ENCODE measurements at places on chromosomes 1 and 21. TPM values are rescaled to one million over a fixed set of nuclear protein-coding genes. Genes with fewer than 3 reads are reported as not detected.

DNA sequence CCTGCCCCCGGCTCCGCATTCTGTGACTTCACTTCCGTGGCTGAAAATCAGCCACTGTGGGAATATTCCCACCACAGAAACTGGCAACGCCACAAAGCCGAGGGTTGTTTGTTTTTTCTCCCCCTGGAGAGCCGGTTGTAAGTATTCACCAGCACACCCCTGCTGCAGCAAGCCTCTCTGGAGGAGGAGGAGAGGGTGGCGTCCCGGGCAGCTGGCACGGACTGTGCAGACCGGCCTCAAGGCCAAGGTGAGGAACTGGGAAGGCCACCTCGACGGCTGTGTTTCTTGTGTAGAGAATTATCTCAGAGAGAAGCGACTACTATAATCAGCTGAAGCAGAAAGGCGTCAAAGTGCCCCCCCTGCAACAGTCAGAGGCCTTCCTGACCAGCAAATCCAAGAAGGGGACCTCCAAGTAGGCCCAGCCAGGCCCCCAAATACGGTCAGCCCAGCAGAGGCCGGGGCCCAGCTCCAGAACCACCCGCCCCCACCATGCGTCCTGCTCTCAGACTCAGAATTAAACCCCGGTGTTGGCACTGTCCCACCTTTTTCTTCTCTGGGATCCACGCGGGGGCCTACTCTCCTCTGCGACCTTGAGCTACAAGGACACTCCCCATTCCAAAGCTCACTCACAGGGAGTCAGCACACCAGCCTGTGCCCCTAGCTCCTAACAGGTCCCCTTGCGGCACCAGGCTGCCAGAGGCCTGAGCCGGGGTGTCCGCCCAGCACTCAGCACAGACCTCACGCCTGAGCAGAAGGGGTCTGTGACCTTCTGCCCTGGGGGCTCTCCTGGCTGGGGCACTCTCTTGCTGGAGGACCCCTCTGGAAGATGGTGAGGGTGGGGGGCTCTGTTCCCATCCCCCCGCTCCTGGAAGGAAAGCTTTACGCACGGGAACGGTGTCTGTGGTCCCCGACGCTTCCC is 1.2 kb upstream of the SMIM1 start:
- H3K27me3 ChIP-seq = no peaks in the 10 kb centered on the region
- H3K4me1 ChIP-seq = peaks cover 38% of the 10 kb centered on the region
- peak overlapping the region; percentile 54 for H3K4me3 ChIP-seq
- peak overlapping the region; percentile 48 for H3K27ac ChIP-seq

DNA sequence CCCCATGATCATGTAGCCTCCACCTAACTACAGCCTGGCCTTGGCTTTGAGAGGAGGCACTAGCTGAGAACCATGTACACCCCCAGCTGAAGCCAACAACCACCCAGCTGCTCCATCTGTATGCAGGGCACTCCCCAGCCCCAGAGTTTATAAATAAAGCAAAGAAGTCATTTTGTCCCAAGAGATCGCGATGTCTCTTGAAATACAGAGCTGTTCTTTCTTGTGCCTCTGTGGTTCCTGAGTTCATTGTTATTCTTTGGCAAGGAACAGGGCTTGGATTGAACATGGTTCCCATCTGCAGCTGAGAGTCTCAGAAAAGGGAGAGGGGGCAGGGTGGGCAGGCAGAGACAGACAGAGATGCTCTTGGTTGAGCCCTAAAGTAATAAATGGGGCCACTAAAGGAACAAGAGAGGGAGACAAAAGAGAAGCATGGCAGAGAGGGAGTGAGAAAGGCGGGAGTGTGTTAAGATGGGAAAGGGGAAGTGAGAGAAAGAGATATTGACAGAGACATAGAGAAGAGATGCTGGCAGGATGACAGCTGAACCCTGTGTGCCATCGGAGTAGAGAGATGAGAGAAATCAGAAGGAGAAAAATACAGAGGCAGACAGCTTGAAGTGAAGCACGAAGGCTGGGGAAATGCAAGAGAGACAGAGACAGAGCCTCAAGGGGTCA is 63.3 kb downstream of the TNR start:
- no peak overlapping the region for H3K4me3 ChIP-seq
- H3K4me1 ChIP-seq = no peaks in the 10 kb centered on the region
- no peak for DNase-seq
- no peaks in the 10 kb centered on the region for H3K36me3 ChIP-seq
- H3K27me3 ChIP-seq = no peaks in the 10 kb centered on the region

DNA sequence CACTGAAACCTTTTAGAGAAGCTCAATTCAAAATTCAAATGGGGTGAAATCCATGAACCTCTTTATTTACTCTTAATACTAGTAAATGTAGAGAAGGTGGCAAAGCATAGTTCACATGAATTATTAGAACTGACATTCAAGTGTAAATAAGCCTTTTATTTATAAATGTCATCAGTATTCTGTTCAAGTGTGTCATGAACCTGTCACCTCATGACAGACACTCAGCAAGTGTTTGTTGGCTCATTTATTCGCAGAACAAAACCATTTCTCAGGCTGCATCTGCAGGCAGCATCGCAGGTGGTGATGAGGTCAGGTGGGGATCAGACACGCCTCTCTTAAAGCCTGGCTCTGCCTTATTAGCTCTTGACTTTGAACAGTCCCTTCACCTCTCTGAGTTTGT is 116.6 kb downstream of the SETD4 start:
- H3K4me1 ChIP-seq = 0 out of 2 replicates have a peak, but pooled peaks cover 4% of the 10 kb centered on the region
- H3K27me3 ChIP-seq = no peaks in the 10 kb centered on the region
- H3K4me3 ChIP-seq = no peak overlapping the region
- no peaks in the 10 kb centered on the region for H3K36me3 ChIP-seq

DNA sequence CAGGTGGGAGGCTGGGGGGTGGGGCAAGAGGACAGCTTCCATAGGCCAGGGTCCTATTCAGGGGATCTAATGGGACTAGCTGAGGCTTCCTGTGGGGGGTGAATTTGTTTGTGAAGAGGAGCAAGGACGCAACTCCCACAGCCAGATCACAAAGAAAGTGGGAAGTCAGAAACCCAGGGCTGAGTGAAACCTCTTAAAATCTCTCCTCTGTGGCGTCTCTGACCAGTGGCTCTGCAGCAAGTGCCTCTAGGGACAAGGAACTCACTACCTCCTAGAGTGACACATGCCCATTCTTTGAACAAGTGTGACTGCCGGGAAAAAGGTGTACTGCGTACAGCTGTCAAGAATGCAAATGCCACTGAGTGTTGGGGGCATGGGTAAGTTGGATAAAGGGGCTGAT is 187.9 kb downstream of the HIVEP3 start:
- H3K27ac ChIP-seq = no peak overlapping the region
- H3K4me3 ChIP-seq = no peak overlapping the region
- H3K4me1 ChIP-seq = no peaks in the 10 kb centered on the region
- DNase-seq = no peak

- H3K27me3 ChIP-seq = no peaks in the 10 kb centered on the region
- DNase-seq = no peak
- no peaks in the 10 kb centered on the region for H3K36me3 ChIP-seq
- H3K4me3 ChIP-seq = no peak overlapping the region
- no peaks in the 10 kb centered on the region for H3K4me1 ChIP-seq
Observed at GRCh38 chr1:25844536-25845337, 14.5 kb downstream of the AUNIP start.

- no peak for DNase-seq
- no peak overlapping the region for H3K4me3 ChIP-seq
- no peak overlapping the region for H3K27ac ChIP-seq
- no peaks in the 10 kb centered on the region for H3K27me3 ChIP-seq
Observed at GRCh38 chr1:100164216-100164615, 13.8 kb downstream of the LRRC39 start.

DNA sequence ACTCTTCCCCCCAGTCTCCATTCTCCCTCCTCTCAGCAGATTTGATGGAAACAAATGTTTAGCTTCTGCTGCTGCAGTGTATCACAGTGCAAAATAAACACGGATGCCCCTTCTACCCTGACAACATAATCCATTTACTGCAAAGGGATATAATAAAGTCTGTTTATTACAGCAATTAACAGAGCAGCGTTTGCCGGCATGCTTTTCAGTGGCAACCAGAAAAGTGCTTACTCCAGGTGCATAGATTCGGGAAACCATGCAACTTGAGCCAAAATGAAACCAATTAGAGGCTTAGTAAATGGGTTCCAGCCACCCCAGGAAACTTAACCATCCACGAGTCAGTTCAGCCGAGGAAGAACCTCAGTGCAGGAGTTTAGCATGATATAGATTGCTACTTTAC is 12.9 kb upstream of the LEMD1 start:
- H3K27me3 ChIP-seq = peaks cover 5% of the 10 kb centered on the region
- no peak overlapping the region for H3K4me3 ChIP-seq
- H3K27ac ChIP-seq = no peak overlapping the region
- no peak for DNase-seq
- peaks cover 9% of the 10 kb centered on the region for H3K4me1 ChIP-seq
- H3K36me3 ChIP-seq = no peaks in the 10 kb centered on the region

DNA sequence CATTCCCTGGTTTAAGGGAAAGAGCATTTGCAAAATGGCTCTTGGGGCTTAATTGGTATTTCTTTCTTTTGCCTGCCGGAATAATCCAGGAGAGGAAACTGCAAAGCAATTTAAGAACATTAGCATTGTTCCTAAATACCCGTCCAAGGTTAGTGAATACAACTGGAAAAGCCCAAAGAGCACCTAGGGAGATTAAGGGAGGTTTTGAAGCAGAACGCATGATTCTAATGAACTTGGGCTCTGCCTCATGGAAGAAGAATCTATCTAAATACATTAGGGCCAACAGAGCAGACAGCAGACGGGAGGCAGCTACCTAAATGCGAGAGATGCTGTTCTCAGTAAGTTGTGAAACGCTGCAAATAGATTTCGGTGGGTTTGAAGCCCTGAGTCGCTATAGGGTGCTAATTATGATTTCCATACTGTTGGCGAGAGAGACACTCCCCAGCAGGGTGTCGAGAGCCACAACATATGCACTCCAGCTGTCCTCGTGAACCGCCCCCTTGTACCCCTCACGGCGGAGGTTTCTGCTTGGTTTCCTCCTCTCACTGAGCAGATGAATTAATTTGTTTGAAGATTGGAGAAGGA is 326.7 kb upstream of the CAMK1G start:
- DNase-seq = no peak
- no peak overlapping the region for H3K4me3 ChIP-seq
- H3K4me1 ChIP-seq = no peaks in the 10 kb centered on the region
- no peak overlapping the region for H3K27ac ChIP-seq

Gene KIAA1614
- total RNA-seq = 0.80 TPM

Gene S100A2
- total RNA-seq = 6.2 TPM

Gene KRTAP10-3
- not detected for total RNA-seq

All from Panc1 (cell line).